NCI-H1436 (cell line): ENCODE measurements at places on chromosomes 4 and X.

- no peak for DNase-seq
These were observed 116.2 kb downstream of the TMA16 start for GRCh38 chr4:163610648-163611047.

DNA sequence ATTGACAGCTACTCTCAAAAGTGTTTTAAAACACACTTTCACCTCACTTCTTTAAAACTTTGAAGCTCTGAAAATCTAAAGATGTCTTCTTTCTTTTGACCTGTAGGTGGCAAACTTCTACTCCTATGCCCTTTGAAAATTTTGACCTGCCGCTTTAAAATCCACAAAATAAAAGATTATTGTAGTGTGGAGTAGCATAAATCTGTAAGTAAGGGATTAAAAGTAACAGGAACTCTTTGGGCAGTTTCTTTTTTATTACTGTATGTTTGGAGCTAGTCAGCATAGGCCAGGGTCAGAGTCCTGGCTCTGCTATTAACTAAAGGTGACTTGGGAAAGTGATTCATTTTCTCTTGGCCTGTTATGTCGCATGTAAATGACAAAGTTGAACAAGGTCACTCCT lies 25.5 kb downstream of the BBS12 start:
- no peak for DNase-seq

DNA sequence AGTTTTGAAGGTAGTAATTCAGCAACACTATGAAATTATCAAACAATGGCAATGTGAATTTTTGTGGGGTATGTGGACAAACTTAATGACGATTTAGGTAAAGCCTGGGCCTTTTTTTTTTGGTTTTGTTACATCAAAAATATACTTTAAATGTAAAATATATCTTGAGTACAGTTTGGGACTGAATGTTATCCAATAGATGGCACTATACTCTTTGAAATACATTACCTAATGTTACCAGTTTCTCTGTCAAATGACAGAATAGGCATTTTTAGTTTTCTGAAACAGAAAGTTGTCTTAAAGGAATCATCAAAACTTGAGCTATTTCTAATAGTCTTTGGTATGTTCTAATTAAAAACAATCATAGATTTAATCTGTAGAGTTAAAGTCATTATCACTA lies 1651.9 kb downstream of the C4orf33 start:
- DNase-seq: peak; percentile 0

- DNase-seq: no peak
These were observed 80.8 kb downstream of the SLC7A11 start for GRCh38 chr4:138161351-138161750.

DNA sequence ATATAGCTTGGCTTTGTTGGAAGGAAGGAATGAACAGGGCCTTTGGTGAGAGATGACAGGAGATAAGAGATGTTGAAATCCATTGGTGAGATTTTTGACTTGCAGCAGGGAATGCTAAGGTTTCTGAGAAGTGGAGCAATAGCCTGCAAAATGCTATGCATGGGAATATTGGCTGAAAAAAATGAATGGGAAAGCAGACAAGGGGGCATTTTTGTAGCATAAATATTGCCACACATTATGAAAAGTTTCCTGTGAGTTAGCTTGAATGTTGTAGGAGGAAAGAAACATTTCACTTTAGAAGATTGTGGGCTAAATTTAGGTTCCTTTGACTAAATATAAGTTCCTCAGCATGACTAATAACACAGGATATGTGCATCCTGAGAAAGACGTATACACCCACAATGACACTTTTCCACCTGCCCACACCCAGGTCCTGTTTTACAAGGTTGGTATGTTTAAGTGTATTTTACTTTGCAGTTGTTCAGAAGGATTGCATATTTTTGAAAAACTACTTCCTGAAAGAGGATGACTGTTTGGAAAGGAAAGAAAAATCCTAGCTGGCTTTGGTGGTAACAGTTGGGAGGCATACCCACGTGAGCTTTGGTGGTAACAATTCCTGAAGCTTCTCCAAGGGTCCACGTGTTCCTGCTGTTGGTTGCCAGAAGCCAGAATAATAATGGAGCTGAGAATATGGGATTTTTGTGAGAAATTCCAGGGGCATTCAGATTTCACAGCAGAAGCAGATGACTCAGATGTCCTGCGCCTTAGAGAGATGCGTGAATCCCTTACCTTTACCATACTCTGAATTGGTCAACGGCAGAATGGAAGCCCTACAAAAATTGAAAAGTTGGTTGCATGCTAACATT lies 28.5 kb downstream of the PHEX start:
- DNase-seq: no peak

- no peak for DNase-seq
These were observed 6.8 kb upstream of the MAP9 start for GRCh38 chr4:155383541-155383940.

DNA sequence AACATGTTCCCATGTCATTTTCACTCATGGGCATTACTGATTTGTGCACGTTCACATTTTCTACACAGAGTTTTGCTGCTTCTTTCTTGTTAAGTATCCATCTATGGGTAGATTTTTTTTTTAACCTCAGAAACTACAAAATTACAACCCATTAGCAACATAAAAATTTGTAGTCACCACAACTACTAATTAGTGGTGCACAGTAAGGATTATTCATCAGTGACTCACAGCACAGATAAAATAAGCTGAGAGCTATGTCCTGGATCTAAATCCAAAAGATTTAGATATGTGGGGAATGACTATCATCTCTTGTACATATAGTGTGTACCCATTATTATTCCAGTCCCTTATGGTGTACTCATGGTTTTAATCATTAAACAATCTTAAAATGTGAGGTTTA lies 19.7 kb upstream of the AMELX start:
- no peak for DNase-seq

DNA sequence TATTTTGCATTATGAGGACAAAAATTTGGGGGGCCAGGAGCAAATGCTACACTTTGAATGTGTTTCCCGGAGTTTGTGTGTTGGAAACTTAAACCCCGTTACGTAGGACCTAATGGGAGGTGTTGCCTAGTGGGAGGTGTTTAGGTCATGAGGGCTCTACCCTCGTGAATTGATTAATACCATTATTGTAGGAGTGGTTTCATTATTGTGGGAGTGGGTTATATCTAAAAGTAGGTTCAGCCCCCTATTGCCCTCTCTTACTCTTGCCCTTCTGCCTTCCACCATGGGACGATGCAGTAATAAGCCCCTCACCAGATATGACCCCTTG lies 15.5 kb downstream of the UBA6 start:
- no peak for DNase-seq

GRCh38 chrX:9566150-9566621 lies 101.3 kb downstream of the TBL1X start:
- no peak for DNase-seq

DNA sequence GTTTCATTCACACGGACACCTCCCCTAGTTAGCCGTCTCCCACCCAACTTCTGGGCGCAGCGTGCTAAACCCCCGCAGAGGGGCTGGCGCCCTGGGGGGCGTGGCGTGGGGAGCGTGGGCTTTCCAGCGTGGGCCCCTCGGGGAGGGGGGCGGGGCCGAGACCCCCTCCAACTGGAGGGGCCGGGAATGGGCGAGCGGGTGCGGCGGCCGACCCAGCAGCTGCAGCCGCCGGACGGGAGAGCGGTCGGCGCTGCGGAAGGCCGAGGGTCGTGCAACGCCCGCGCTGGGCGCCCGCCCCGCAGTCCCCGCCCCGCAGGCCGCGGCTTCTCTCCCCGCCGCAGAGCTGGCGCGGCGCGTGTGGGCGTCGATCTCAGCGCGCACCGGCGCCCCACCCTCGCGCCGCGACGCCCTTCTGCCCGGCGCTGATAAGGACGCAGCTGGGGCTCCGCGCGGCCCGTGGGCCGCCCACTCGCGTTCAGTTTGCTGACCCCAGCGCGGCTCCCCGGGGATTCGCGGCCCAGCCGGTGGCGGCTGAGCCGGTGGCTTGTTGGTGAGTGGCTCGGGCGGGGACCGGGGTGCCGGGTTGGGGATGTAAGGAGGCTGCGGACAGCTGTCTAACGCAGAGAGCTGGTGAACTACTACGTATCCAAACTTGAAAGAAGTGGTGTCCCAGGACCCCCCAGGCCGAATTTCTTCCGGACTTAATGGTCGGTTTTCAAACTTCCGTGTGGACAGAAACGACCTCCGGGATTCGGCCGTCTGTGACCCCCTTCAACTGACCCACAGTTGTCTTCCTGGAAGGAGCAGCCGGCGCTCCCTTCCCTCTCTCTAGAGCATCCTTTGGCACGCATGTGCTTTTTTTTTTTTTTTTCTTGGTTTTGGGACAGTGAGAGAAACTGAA lies 1.5 kb downstream of the FHDC1 start:
- DNase-seq: no peak

DNA sequence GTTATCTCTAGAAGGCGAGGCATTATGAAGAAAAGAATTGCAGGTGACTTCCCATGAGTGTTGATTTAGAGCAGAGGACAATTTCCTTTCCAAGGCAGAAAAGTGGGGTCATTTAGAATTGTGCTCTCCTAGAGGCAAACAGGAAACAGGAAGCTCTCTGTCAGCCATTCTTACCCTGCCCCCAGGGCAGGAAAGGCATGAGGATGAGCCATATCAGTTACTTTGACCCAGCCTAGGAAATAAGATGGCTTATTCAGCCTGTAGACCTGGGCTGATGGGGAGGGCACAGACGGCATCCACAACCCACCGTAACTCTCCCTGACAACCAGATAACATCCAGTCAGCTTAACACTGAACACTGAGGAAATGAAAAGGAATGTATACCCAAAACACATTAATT lies 88.8 kb upstream of the KDR start:
- no peak for DNase-seq

GRCh38 chr4:75939890-75940691 lies 722 bp downstream of the NAAA start:
- peak; percentile 28 for DNase-seq

GRCh38 chr4:173357939-173358338 lies 12.8 kb upstream of the SAP30 start:
- DNase-seq: peak; percentile 55

- DNase-seq: no peak
These were observed 16.8 kb downstream of the SH3BP2 start for GRCh38 chr4:2809610-2810180.

GRCh38 chr4:86034616-86035015 lies 325.2 kb downstream of the MAPK10 start:
- no peak for DNase-seq

- no peak for DNase-seq
These were observed 4.0 kb downstream of the DIPK2B start for GRCh38 chrX:45196701-45197100.

GRCh38 chrX:96432647-96433046 lies 252.0 kb upstream of the DIAPH2 start:
- no peak for DNase-seq

DNA sequence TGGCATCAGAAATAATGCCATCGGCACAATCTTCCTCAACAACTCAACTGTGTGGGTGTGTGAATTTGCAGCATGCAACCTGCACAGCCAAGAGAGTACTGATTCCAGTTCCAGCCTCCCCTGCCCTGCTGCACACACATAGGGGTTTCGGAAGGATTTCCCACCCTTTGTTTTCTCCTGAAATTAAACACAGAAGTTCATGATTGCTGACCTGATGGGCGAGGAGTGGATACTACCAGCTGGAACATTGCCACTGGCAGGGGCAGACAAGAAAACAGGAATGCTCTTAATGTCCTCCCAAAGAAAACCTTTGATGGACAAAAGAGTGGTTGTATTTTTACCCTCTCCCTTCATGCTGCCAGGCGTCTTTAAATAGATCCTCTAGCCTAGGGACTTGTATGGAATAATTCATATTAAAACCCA lies 4.8 kb downstream of the NDP start:
- no peak for DNase-seq

DNA sequence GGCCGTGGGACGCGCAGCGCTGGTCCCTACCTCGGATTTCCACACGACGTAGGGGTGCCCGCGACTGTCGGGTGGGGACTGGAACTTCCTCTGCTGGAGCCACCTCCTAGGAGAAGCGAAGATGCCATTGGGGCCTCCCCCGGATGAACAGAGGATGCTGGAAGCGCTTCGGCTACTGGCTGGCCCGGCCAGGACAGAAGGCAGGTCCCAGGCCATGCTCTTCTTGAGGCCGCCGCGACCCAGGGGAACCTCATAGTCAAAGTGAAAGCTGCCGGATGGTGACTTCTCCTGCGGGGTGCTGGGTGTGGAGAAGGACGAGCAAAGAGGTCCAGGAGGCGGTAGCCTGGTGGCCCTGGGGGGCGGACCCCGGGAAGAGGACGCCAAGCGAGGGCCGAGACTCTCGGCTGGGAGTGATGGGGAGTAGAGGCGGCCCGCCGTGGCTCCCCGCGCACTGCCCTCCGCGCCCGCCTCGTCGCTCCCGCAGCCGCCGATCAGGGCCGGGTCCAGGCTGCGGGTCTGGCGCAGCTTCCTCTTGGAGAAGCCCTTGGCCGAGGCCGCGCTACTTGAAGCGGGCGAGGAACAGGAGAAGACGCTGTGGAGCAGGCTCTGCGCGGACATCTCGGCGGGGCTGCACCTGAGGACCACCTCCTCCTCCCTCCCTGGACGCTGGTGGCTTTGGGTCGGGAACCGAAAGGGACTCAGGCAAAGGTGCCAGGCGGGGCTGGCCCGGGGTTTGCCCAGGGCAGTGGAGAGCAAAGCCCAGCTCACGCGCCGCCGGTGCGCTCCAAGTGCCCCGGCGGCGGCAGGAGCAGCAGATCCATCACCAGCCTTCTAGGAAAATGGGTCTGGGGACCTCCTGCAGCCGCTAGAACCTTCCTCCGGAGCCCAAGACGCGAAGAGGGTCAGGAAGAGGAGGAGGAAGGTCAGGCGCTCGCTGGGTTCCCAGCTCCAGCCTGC lies 1.2 kb downstream of the ARHGAP6 start:
- DNase-seq: no peak
